Panc1 (cell line): ENCODE measurements at places on chromosomes 12 and 14. TPM values are rescaled to one million over a fixed set of nuclear protein-coding genes. Genes with fewer than 3 reads are reported as not detected.

DNA sequence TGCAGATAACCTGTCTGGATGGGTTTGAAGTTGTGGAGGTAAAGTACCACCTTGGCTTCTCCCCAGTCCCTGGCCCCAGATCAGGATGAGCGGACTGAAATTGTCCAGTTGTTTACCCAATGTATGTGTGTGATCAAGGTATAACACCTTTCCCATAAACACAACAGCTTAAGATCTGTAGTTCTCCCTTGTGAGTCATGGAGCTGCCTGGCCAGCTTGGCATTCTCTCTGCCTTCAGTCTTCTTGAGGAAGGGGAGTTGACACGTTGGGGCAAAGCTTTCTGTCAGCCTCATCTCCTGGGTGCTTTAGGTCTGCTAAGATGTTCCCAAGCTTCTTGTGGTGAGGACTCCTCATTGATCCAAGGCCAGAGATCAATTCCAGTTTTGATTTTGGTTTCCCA is 6.1 kb downstream of the C1S start:
- DNase-seq: no peak

- no peak for DNase-seq
These were observed 213.3 kb upstream of the SLC16A7 start for GRCh38 chr12:59382282-59383078.

DNA sequence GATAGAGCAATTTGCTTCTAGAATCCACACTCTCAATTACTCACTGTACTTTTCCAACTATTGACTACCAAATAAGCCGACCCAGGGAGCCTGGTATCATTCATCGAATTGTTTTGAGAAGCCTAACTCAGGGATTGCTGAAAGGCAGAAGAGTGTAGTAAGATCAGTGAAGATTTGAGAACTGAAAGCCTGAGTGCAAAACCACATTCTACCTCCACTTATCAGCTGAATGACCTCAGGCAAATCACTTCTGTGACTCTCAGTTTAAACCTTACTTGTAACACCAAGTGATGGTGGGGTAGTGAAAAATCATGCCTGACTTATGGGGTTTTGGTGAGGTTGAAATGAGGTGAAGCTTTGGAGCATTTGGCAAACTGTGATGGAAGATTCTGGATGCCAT is 126.1 kb upstream of the MAX start:
- no peak for DNase-seq

DNA sequence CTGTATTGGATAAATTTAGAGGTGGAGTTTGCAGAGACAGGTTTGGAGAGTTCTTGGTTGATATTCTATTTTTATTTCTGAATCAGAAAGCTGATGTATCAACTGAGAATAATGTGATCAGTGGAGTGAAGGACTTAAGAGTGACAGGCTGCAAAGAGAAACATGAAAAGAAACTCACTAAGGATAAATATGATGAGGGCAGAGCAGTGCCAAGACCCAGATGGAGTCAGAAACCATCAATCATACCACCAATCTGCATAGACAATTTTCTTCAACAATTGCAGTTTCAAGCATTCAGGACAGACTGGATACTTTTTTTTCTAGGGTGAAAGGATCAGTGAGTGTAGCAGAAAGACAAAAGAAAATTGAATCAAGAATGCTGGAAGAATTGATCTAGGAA is 226.7 kb upstream of the NAV3 start:
- DNase-seq: no peak

DNA sequence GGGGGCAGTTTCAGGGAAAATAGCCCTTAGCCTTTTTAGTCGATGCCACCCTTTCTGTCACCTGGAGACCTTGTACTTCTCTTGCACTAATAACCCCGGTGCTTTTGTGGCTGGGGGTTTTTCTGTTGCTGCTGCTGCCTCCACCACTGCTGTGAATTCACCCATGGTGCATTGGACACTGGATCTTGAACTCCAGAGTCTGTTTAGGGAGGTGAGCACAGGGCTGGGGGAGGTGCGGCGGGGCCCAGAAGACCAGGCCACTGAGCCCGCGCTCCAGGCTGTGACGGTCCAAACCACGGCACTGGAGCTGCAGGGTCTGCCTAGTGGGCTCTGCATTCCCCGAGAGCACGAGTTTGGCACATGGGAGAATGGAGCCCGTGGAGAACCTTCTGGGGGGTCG is 100.6 kb downstream of the NINJ2 start:
- no peak for DNase-seq

- DNase-seq: no peak
These were observed 413.7 kb upstream of the CCDC196 start for GRCh38 chr14:66072190-66073084.

- no peak for DNase-seq
These were observed 145.8 kb upstream of the TMPO start for GRCh38 chr12:98369581-98369980.

DNA sequence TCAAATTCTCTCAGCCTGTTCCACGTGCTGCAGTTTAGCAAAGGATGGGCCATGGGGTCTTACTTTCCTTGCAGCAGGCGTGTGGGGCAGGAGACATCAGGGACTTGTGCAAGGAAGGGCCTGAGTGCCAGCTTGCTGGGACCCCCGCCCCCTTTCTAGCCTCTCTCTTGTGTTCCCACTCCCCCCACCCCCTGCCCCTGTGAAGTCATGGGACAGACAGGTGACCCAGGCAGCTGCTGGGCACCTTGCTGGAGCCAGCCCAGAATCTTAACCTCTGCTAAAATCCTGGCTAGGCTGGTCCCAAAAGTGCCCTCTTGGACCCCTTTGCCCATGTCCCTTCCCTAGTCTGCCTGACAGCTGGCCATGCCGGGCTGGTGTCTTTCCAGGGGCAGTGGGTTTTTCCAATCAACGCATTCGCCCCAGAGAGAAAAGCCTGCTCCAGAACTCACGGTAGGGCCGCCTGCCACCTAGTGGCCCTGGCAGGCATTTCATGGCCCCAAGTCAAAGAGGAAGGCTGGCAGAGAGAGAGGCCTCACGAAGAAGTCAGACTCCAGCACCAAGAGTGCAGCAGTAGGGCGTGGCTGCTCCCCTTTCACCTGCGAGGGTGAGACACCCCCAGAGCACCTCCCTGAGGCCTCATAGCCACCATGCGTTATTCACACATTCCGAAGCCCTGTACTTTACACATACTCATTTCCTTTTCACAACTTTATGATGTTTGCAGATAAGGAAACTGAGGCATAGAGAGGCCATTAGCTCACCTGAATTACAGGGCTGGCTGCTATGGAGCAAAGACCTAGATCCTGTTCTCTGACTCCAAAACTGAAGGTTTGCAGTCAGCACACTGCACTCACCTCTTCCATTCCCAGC is 67.4 kb downstream of the LGMN start:
- no peak for DNase-seq

Gene KRT73
- not detected for total RNA-seq

Gene HCAR3
- total RNA-seq: not detected

- no peak for DNase-seq
These were observed 27.4 kb upstream of the STON2 start for GRCh38 chr14:81427348-81428058.

- DNase-seq: no peak
These were observed 115.9 kb downstream of the ETV6 start for GRCh38 chr12:11765421-11765816.

DNA sequence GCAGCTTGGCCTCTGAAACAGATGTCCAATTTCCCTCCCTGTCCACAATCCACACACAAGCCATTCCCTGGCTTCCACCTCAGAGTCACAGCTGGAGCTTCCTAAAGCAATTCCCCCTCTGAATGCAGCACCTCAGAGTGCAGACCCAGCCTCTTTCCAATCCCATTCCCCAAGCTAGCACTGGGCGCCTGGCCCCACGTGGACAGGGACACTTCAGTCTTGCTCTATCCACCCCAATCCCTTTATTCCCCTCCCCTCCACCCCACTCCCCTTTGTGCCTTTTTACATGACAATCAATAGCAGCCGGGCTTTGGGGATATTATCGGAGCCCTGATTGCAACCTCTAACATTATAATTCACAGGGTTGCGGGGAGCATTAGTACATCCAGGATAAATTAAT is 292.6 kb downstream of the TTC8 start:
- DNase-seq: no peak

- no peak for DNase-seq
These were observed 24.9 kb upstream of the GCH1 start for GRCh38 chr14:54927551-54927950.

DNA sequence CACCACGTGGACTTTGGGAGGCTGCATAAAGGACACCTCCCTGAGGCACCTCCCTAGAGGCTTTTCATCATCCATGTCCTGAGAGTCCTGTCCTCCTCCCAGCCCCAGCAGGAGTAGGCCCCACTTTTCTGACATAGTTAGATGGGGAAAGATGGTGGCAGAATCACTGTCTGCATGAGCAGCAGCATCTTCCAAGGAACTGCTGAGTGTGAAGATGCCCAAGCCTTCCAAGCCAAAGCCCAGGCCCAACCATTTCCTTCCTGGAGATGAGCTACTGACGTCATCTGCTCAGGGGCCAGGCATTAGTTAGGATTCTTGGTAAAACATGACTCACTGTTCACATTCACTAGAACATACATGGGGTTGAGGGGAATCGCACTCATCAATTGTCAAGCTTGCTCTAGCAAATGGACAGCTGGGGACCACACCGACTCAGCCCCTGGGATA is 37.3 kb downstream of the VDR start:
- DNase-seq: no peak

DNA sequence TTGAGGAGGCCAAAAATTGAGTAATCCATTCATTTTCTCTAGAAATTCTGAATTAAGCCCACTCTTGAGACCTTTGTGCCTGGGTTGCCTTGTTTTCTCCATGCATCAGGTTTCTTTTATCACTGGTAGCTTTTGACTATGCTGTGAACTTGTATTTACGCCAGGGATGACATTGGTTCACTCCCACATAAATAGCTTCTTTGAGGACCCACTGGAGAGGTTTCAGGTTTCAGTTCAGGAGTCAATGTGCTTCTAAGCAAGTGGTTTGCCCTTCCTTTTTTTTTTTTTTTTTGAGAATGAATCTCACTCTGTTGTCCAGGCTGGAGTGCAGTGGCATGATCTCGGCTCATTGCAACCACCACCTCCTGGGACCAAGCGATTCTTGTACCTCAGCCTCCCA is 10.2 kb upstream of the SLC17A8 start:
- no peak for DNase-seq

GRCh38 chr12:26978801-26979200 is 35.4 kb downstream of the TM7SF3 start:
- DNase-seq: no peak

Gene PELI2
- total RNA-seq: 0.28 TPM

- DNase-seq: no peak
These were observed 2.0 kb upstream of the AP1G2 start for GRCh38 chr14:23569443-23570151.

Gene KNTC1
- 53.9 TPM for total RNA-seq

- DNase-seq: no peak
These were observed 18.4 kb upstream of the OR6S1 start for GRCh38 chr14:20659813-20660395.
